ENCODE measurements at places on chromosomes 13 and 19.

- no peak for DNase-seq
Measured at GRCh38 chr19:9757544-9758501, 10.7 kb downstream of the ZNF846 start.

DNA sequence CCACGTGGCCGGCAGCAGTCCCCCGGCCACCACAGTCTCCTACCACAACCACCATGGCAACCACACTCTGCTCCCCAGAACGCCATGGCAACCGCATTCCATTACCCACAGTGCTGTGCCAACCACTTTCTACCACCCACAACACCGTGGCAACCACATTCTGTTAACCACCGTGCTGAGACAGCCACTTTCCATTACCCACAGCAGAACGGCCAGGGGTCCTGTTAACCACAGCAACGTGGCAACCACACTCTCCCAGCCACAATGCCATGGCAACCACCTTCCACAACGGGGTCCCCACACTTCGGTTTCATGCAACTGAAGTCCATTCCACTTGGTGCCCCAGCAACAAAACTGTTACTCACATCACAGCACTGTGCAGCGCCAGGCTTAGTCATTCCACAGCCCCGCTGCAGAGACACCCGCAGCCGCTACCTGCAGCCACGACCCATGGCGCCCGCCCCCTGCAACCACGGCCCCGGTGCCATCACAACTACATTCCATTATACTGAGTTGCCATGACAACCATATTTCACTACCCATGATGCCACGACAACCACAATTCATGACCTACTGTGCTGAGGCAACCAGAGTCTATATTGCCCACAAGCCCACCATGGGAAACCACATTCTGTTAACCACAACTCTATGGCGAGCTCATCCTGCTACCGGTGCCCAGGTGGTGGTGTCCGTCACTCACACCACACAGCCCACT, 10.0 kb downstream of the DPF1 start:
- DNase-seq = no peak

- DNase-seq = no peak
Measured at GRCh38 chr19:18865106-18865972, 30.6 kb downstream of the CERS1 start.

DNA sequence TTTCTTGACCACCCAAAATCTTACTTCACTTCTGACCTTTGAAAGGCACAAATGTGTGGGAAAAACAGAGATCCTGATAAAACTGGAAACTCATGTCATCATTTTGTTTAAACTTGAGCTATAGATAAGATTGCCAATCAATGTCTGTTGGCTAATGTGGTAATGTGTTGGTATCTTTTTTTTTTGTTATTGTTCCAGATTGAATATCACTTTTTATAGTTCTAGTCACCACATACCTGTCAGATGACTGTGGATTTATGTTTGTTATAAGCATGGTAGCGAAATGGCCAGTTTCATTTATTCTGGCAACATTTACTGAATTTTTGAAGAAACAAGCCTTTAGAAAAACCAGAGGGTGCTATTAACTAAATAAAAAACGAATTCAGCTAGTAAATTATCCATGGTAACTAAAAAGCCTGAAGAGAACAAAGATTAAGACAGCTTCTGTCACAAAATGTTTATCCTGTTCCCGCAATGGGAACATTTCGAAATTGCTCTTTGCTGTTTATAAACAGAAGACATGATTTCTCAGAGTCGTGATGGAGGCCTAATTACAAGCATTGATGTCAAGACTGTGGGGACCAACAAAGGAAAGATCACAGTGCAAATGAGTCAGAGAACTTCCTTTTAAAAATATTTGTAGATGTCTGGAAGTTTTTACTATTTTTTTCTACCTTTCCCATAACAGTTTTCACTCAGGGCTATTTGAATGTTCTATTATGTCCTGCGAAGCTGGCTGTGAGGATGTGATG, 82.9 kb upstream of the POSTN start:
- DNase-seq = no peak

DNA sequence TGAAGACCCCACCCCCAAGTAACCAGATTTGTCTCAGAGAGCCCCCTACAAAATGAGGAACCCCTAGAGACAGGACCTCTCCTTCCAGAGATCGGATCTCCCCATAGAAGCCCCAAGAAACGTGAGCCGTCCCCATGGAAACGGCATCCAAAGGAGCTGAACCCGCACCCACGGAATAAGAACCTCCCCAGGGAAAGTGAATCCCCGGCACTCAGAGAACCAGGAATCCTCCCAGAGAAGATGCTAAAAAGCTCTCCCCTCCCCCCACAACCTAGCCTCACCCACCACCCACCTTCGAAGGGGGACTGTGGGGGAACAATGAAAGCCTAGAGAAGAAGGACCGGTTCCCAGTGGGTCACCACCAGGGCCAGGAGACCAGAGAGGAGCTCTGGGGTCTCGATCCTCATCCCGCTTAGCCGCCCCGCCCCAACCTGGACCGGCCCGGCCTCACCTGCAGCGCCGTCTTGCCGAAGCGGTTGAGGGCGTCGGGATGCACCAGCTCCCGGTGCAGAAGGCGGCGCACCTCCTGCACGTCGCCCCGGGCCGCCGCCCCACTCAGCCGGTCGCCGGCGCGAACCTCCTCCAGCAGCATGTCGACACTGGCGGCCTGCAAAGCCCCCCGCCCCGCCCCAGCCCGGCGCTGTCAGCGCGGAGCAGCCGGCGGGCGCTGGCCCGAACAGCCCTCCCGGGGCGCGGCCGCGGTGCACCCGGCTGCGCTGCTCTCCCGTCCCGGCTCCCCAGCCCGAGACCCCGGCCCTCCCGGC, 535 bp downstream of the CDKN2D start:
- DNase-seq = no peak

- no peak for DNase-seq
Measured at GRCh38 chr19:21482863-21483276, 22.5 kb upstream of the ZNF429 start.

DNA sequence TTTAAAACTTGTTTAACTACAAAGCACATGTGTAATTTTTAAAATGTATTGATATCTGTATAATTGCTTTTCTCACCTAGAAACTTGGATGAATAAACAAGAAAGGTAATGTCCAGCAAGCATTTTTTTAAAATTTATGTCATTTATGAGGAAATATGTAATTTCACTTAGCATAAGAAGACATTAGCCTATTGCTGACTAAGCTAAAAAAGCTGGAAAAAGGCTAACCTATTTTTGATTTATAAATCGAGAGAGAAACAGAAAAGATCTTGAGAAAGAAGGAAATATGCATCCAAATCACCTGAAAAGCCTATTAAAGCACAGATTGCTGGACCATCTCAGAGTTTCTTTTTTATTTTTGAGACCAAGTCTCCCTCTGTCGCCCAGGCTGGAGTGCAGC, 1181.3 kb downstream of the SLITRK1 start:
- DNase-seq = no peak

GRCh38 chr19:3830621-3831589, 37.9 kb downstream of the ZFR2 start:
- no peak for DNase-seq

DNA sequence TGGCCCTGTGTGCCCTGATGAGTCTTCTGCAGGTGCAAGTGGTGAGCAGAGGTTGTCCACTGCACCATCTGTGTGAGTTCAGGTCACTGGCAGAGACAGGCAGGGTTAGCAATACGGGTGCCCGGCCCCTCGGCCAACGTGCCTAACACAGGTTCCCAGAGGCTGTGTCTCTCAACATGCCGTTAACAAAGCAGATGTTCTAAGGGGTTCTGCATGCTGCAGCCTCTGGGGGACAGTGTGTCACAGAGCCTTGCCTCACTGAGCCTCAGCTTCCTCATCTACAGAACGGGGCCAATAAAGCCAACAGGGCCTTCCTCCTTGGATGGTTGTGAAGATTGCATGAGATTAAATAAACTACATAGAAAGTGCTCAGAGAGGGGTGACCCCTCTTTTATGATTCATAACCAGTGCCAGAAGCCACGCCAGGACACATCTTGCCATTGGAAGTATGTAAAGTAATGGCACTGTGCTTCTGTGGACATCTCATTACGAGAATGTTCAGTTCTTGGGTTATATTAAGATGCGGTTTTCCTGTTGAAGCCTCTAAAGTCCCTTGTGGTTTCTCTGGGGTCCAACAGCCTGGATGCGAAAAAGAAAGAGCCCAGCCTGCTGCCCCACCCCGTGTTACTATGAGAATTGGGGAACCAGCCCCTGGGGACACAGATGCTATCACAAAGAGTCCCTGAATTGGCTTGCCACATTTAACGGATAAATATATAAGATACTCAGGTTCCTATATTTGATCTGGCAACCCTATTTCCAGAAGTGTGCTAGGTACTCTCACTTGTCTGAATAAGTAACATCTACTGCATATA, 11.2 kb upstream of the ARHGEF18 start:
- DNase-seq = no peak

DNA sequence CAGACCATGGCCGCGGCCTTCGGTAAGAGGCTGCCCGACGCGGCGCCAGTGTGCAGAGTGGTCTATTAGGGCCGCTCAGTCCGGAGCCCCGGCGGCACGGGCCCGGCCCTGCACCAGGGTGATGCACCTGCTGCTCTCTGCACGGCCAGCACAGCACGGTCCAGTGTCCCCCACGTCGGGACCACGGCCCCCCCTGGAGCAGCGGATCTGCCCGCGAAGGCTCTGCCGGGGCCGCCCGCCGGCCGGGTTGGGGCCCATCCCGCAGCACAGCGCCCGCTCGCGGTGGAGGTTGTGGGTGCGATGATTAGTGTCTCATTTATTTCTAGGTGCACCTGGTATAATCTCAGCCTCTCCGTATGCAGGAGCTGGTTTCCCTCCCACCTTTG, 7.9 kb downstream of the PTBP1 start:
- DNase-seq = no peak

GRCh38 chr13:98260357-98261164, 83.5 kb upstream of the RNF113B start:
- DNase-seq = no peak

DNA sequence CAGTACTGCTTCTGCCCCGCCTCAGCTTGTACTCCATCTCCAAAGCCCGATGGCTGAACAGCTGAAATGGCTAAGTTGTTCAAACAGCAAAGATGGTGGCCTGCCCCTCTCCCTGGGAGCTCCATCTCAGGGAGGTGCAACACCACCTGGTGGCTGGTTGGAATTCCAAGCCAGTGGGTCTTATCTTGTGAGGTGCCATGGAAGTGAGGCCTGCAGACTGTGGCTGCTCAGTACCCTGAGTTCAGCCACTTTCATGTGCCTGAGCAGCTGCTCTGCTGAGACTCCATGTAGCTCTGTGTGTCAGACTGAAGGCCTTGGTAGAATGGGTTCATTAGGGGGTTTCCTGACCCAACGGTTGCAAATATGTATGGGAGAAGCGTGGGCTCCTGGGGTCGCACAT, 67.3 kb upstream of the SPRY2 start:
- no peak for DNase-seq

- DNase-seq = no peak
Measured at GRCh38 chr13:48069573-48069972, 25.3 kb downstream of the MED4 start.

GRCh38 chr13:60925686-60926085, 490.0 kb downstream of the PCDH20 start:
- no peak for DNase-seq

DNA sequence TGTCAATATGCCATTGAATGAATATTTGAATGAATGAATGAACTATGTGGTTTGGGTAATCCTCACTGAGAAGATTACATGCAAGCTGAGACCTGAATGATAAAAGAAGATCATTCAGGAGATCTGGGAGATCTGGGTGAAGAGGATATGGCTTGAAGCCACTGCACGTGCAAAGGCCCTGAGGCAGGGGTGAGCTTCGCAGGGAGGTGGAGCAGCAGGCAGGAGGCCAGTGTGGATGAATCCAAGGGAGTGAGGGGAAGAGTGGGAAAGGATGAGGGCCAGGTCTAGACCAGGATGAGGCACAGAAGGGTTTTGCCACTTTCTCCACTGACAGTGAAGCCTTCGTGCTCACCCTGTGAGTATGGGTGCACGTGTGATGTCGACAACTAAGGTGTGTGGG, 49.9 kb downstream of the ERICH4 start:
- DNase-seq = no peak

DNA sequence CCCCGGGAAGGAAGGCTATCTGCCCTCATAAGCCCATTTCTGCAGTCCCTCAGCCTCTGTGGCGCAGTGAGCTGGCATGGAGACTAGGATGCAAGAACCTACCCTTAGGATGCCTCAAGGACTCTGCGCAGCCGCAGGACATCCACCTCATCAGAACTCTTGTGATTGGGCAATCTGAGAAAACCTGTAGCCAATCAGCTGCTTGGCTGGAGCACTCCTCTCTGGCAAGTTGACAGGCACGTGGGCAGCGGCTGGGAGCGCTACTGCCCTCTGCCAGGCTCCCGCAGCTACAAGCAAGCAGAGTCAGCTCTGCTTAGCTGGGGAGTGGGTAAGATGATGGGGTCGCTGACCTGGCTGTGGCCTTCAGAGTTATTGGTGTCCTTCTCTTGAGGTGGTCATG, 1.5 kb upstream of the ECSIT start:
- DNase-seq = peak; percentile 88

DNA sequence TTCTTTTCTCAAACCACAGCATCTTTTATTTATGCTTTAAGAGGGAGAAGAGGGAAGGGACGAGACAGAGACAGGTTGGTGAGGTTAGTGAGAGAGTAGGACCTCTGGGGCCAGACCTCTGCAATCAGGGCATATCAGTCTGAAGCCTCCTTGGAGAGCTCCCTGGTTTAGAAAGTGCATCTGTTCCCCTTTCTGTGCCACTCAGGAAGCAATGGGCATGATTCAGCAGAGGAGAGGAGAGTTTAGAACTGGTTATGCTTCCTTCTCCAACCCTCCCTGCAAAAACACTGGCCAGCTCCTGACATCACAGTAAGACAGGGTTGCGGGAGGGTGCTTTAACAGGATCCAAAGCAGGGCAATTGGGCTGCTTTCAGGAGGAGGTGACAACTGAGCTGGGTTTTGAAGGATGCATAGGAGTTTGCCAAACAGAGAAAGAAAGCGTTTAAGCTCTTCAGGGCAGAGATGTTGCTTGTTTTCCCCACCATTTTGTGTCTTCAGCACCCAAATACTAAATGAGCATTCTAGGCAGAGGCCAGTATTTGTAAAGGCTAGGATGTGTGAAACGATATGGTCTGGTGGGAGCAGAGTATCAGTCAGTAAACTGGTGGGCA, 33.1 kb downstream of the CERS4 start:
- DNase-seq = no peak

GRCh38 chr19:3668331-3669081, 31.8 kb downstream of the PIP5K1C start:
- DNase-seq = no peak

DNA sequence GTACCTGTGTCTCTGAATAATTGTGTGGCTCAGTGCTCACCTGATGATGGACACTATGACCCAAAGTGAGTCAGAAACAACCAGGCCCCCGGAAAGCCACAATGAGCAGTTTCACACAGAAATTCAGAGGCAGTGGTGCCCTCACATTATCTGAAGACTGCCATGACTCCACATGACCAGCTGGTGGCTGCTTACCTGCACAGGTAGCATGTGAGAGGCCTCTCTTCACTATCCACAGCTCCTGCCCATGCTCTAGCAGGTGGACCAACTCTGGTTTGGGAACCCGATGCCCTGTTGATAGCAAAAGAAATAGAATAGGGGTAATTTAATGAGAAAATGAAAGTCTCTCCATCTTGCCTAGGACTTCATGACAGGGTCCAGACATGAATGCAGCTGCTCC, 7.2 kb downstream of the ZNF550 start:
- DNase-seq = no peak

- DNase-seq = no peak
Measured at GRCh38 chr19:1987197-1988187, 28.0 kb downstream of the BTBD2 start.

GRCh38 chr19:18603255-18603957, 3.2 kb downstream of the CRLF1 start:
- no peak for DNase-seq
